Activated CD4-positive, alpha-beta T cell treated with anti-CD3 and anti-CD28 coated beads, Interleukin-2, amount 50 U/mL, for 1 hour (primary cell): ENCODE measurements at places on chromosomes 1 and 21.

DNA sequence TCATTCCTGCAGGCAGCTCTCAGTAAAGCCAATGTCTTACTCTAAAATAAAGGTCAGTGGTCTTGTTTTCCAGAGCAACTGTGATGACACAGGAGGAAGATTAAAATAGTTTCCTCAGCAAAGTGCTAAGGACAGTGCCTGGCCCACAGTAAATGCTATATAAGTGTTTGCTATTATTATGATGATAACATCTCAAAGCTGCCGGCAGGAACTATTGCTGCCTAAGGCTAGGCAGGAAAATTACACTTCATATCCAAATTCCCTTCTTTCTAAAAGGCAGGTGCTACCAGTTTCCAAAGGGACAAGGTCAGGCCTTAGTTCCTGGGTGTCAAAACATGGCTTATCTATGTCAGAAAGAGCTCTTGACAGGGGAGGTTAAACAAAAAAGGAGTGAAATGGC lies 401.3 kb downstream of the HHAT start:
- no peak for DNase-seq

- no peak for DNase-seq
Observed at GRCh38 chr1:223077247-223077833, 65.7 kb downstream of the TLR5 start.

- DNase-seq, result no peak
Observed at GRCh38 chr1:152622803-152623202, at the start of gene LCE3A. Gene LCE3A, minus strand, starts transcription at chr1:152623103. Its CDS starts 0 bp downstream, at chr1:152623103.

DNA sequence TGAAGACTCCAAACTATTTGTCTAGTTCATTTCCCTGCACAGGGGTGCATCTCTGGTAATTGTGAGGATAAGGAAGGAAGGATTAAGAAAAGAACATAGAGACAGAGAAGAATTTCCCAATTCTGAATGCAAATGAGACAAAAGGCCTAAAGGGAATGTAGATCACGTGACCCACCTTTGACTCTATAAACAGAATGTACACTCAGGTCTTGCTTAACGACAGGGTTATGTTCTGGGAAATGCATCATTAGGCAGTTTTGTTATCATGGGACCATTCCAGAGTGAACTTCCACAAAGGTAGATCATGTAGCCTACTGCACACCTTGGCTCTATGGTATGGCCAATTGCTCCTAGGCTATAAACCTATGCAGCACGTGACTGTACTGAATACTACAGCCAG lies 252.3 kb upstream of the ZP4 start:
- no peak for DNase-seq

DNA sequence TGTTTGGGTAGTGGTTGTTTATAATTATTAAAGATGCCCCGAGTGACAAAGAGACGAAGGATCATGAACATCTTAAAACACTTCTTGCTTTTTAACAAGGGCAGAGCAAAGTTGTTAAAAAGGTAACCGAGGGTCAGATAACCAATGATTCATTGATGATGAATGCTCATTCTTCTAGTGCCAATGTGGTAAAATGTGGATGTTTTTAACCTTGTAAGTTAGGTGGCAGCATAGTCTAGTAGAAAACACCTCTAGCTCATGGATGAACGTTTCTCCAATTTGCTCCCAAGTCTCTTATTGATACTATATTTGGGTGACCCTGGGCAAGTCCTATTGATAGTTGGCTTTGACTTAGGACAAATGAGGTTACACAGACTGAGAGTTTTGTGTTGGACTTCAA lies 167.9 kb downstream of the KIF26B start:
- no peak for DNase-seq

- DNase-seq, result no peak
Observed at GRCh38 chr1:182630586-182630985, 26.4 kb upstream of the RGS16 start.

DNA sequence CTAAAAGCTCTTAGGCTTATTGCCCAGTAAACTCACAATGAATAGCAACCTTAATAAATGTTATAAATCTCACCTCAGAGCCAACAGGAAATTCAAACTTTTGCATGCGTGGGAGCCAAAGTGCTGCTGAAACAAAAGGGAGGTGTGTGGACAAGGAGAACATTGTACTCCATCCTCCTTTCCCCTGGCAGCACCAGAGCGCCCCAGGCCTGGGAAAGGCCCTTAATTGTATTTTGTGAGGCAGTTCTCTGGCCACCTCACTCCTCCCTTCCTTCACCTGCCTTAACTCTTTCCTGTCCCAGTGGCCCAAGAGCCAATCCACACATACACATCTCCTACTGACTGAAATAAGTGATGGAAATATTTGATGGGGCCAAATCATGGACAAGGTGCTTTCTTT lies 648.5 kb downstream of the LMO4 start:
- DNase-seq, result no peak

DNA sequence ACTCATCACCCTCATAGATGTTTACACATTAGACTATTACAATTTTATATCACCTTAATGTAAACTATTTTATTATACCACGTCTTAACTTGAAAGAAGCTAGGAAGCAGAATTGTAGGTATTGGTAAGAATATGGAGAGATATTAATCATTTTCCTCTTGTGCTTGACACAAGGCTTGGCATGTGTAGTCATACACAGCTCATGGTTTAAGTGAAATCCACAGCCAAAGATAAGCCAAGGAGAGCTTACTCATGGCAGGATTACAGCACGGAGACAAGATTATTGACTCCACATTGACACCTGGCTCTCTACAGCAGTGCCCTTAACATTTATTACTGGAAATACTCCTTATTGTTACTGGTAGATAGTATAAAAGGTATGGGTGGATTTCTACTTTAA lies 68.4 kb upstream of the ADGRL4 start:
- no peak for DNase-seq
